Stimulated activated naive CD8-positive, alpha-beta T cell treated with anti-CD3 and anti-CD28 coated beads, Interleukin-15, amount 100 ng/mL, for 72 hours (primary cell): ENCODE measurements at places on chromosomes 7 and 10.

DNA sequence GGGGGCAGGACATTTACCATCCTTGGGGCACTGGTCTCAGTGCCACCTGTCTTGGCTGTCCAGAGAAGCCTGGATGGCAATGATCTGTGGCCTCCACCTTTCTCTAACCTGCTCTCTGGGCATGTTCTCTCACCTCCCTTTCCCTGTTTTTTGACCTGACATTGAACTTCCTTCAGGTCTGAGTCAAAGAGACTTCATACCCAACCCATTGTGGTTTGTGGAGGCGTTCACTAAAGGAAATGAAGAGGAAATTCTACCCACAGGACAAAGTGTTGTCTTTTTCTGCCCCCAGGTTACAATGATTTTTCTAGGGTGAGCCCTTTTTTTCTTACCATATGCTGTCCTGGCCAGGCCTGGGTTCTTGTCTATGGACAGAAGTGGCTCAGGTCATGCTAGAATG, 76.6 kb downstream of the CYP26A1 start:
- DNase-seq = no peak

DNA sequence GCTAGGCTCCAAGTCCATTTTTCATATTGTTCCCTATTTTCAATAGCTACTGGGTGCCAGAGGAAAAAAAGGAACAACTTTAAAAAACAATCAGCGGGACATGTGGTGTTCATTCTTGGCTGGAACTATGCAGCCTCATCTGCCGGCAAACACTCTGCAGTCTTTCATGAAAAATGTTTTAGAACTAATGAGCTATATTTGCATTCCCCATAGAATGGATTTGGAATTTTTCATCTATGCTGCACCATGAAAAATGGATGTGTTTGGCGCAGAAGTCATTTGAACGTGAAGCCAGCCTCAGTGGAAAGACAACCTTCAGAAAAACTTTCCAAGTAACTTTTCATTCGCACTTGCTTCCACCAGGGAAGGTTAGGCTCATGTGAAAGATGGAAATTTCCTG, 270.5 kb downstream of the SKAP2 start:
- DNase-seq = no peak

- peak; percentile 39 for DNase-seq
These were observed 126.2 kb downstream of the PRPF18 start for GRCh38 chr10:13712837-13713581.

- no peak for DNase-seq
These were observed 25.7 kb upstream of the NDST2 start for GRCh38 chr10:73837072-73837471.

DNA sequence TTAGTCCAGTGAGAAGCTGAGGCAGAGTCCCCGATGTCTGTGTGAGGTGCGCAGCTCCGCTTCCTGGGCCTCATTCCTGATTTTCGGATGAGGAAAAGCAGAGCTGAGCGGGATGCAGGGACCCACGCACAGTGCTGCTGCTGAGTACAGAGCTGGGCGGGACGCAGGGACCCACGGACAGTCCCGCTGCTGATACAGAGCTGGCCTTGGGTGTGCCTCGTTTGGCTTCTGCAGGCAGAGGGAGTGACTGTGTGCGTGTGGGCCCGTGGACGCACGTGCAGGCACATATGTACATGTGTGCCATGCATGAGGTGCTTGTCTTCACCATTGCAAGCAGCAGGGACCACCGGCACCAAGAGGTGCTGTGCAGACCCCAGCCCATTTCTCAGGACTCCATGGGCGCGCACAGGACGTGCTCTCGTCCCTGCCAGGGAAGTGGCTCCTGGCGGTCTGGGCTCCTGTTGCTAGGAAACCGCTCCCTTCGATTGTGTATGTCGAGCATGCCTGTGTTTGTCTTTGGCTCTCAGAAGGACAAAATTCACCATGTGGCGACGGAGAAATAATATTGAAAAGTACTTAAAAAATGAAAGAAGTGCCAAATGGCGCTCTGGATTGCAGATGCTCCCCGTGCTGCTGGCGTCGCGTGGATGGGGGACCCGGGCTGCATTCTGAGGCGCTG, 303.8 kb upstream of the MKI67 start:
- no peak for DNase-seq

DNA sequence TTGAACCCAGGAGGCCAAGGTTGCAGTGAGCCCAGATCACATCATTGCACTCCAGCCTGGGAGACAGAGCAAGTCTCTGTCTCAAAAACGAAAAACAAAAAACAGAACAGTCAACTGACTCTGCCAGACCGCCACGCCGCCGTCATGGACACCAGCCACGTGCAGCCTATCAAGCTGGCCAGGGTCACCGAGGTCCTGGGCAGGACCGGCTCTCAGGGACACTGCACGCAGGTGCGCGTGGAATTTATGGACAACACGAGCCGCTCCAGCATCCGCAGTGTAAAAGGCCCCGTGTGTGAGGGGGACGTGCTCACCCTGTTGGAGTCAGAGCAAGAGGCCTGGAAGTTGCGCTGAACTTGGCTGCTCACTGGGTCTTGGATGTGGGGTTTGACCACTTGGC, 470.0 kb downstream of the CALN1 start:
- DNase-seq = no peak

DNA sequence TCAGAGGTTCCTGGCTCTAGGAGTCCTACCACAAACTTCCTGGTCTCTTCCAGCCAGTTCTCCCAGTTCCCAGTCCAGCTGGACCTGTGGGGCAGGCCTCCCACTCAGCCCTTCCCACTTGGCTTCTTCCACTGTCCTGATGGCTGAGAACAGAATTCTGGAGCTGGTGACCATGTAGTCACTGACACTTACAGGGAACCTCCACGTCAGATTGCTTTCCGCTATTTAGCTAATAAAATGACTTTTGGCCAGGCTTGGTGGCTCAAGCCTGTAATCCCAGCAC, 63.5 kb upstream of the ZRANB1 start:
- no peak for DNase-seq

- DNase-seq = no peak
These were observed 65.8 kb upstream of the ANTXRL start for GRCh38 chr10:46220872-46221538.

GRCh38 chr10:47300429-47300931, 483 bp downstream of the GDF10 start:
- DNase-seq = no peak

- no peak for DNase-seq
These were observed 145.1 kb upstream of the MEOX2 start for GRCh38 chr7:15831606-15832005.

GRCh38 chr10:6207658-6208057, 4.9 kb downstream of the PFKFB3 start:
- no peak for DNase-seq

- DNase-seq = no peak
These were observed 426.4 kb downstream of the PTPRN2 start for GRCh38 chr7:158161194-158161593.

DNA sequence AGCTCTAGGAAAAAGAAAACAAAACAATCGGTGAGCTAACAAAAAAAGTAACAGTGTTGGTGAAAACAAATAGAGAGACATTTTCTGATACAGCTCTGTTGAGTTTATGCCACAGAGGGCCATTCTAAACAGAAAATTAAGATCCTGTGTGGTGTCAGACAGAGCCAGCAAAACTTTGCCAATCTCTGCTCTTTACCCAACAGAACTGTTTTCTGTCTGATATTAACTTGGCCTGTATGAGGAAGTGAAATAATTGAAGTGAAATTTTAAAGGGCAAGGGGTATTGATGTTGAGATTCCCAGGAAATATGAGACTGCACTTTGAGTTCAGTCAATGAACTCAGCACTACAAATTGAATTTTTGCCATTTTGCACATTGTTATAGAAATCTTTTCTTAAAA, 101.0 kb downstream of the AOAH start:
- DNase-seq = no peak

DNA sequence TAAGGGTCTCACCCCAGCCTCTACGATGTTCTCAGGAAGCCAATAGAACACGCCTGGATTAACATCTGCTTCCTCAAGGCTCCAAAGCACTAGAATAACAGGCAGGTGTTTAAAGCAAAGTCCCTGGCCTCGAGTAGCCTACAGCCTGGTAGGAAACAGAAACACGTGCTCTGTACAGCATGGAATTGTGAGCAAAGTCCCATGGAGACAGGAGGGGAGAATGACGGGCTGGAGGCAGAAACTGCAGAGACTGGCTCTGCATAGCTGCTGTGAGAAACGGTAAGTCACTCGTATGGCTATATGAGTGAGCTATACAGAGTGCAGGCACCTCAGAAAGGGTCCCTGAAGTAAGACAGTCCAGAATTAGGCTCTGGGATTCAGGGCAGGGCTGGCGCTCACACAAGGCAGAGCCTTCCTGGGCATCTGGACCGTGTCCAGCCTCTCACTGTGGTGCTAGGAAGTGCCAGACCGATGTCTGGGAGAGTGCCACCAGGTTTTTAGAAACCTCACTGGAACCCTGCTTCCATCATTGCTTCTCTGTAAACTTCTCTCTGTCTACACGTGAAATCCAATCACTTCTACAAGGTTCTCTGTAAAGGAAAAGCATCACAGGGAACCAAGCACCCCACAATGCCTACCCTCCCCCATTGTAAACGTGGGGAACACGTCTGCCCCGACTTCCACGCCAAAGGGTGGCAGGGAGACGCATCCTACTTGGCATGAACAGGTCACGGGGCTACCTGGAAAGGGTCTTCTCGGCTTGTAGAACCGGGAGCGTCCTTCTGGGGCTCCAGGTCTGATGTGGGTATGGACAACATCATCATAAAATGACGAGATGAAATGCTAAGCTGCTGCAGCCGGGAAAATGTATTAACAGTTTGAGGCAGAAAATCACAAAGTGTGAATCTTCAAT, 38.8 kb upstream of the SHH start:
- no peak for DNase-seq

GRCh38 chr10:130234171-130234965, 98.2 kb downstream of the GLRX3 start:
- no peak for DNase-seq

GRCh38 chr7:50762337-50762736, 20.4 kb downstream of the GRB10 start:
- no peak for DNase-seq

DNA sequence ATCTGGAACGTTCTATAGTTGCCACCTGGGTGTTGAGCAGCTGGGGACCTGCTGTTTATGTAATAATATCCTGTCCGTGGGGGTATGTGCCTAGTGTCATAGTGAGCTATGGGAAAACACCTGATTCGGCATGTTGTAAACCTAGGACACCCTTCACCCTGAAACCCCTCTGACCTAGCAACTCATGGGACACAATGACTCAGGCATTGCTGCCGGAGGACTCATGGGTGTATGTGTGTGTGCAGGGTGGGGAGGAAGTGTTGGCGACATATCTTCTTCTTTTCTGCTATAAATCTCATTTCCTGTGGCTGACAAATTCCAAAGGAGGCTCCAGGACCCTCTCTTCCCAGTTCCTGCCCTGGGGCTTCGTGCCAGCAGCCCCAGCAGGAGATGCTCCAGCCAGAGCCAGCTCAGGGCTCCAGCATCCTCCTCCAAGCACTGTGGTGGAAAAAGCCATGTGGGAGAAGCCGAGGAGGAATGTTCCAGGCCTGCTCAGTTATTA, 77.0 kb upstream of the PODXL start:
- DNase-seq = no peak

DNA sequence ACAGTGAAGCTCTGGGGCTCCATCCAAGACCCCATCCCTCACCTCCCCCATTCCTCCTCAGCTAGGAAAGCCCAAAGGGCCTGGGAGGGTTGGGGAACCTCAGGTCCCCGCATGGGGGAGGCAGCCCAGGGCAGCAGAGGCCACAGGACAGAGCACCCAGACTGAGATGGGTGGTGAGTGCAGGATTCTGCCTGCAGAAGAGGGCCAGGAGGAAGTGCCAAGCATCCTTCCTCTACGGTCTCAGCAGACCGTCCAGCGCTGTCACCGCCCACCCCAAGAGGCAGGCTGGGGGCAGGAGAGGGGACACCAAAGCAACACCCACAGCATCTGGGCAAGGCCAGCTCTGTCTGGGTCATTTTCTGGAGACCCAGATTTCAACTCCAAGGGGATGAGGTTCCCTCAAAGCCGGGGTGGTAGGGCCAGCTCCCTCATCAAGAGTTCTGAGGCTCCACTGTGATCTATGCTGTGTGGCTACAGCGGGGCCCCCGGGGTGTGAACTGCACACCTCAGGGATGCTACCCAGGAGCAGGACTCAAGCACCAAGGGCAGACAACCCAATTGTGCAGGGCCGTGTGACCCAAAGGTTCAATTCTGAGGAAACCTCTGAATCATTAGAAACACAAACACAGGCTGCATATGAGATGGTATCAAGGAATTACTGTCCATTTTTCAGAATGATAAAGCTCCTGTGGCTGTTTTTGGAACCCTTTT, 46.8 kb downstream of the CAMK2B start:
- no peak for DNase-seq

DNA sequence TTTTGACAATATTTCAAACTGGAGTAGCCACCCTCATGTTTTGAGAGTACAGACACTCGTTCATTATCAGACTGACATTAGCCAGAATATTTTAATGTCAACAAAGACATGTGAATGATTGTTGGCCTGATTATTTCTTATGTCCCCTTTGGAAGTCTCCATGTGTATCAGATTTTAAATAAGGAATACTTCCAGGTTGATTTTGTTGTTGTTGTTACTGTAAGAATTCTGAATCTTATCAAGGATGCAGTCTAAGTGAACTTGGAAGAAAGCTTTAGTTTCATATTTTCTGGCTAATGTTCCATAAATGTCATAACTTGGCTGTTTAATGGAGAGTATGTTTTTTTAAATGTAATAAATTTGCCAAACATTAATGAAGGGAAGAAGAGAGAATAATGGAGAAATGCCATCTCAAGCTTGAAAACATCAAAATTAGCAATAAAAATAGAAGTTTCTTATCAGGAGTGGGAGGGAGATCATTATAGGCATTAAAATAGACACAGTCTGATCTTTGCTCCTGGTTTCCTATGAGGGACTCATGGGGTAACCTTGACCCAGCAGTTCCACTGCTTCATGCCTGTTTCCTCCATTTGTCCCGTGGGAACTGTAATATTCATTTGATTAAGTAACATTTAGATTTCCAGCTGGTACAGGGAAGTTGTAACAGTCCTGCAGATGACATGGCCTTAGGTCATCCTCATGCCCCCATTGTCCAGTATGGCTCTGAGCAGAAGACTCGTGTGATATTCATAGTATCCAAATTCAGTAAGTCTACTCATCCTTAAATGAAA, 122.4 kb upstream of the KIAA1217 start:
- DNase-seq = no peak

- DNase-seq = no peak
These were observed 594.9 kb downstream of the REEP3 start for GRCh38 chr10:64115908-64116643.

DNA sequence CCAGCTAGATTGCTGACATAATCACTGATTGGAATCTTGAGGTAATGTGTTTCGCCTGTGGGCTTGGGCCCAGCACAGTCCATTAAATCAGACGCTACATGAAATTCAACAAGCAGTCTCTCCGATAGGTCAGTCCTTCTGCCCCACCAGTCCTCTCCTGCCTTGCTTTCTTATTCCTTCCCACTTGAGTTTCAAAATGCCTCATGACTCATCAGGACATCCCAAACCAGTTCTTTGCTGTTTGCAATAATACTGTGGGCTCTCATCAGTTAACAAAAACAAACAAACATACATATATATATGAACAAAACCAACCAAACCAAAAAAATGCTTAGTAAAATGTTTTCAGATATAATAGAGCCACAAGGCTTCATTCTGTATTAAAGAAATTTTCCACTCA, 599.0 kb downstream of the SORCS1 start:
- DNase-seq = no peak

GRCh38 chr10:52216852-52217251, 97.2 kb upstream of the DKK1 start:
- no peak for DNase-seq

GRCh38 chr7:45219130-45219529, 61.5 kb downstream of the RAMP3 start:
- no peak for DNase-seq
